CD4-positive, alpha-beta T cell treated with Interleukin-6 at 100 ng/mL for 8 hours (primary cell): ENCODE measurements at places on chromosomes 5 and 9.

DNA sequence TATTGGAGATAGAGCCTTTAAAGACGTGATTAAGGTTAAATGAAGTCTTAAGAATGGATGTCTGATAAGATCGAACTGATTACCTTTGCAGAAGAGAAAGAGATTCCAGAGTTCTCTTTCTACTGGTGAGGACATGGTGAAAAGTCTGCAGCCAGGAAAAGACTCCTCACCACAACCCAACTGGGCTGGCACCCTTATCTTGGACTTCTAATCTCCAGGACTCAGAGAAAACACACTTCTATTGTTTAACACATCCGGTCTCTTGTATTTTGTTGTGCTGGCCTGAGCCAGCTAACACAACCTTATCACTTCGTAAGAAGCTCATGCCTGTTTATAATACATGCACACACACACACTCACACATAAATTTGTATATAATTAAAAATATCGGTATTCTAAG lies 489.1 kb downstream of the PRDM9 start:
- no peak for DNase-seq

DNA sequence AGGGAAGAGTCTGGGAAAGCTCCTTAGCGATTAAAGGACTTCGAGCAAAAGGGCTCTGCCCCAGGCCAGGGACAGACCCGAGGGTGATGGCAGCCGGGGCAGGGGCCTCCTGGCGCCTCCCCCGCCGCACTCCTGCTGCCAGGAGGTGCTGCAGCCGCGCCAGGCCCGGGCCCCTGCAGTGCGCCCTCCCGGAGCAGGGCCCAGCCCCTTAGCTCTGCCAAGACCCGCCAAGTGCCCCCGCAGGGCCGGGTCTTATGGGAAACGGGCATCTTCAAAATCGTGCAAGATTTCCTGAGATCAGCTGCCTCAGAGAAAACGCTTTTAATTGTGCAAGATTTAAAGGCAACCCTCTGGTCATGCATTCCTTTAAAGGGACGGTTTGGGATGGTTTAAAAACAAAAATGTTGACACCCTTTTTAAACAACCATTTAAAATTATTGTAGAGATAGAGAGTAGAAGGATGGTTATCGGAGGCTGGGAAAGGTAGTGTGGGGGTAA lies 52.4 kb downstream of the CDC14B start:
- no peak for DNase-seq

DNA sequence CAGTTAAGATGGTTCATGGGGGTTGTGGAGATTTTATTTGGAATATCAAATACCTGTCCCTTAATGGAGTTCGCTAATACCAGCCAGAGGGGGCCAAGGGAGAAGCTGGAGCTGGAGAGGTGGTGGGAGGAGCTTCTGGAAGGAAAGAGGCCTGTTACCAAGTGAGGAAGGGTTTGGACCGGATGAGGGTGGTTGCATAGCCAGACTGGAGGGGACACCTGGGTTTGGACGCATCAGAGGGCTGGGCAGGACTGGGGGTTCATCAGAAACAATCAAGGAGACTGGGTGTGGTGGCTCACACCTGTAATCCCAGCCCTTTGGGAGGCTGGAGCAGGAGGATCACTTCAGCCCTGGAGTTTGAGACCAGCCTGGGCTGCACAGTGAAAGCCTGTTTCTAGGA lies 111.8 kb upstream of the IER5L start:
- DNase-seq, result no peak

- DNase-seq, result no peak
Measured at GRCh38 chr5:15757619-15758018, 257.6 kb downstream of the FBXL7 start.

DNA sequence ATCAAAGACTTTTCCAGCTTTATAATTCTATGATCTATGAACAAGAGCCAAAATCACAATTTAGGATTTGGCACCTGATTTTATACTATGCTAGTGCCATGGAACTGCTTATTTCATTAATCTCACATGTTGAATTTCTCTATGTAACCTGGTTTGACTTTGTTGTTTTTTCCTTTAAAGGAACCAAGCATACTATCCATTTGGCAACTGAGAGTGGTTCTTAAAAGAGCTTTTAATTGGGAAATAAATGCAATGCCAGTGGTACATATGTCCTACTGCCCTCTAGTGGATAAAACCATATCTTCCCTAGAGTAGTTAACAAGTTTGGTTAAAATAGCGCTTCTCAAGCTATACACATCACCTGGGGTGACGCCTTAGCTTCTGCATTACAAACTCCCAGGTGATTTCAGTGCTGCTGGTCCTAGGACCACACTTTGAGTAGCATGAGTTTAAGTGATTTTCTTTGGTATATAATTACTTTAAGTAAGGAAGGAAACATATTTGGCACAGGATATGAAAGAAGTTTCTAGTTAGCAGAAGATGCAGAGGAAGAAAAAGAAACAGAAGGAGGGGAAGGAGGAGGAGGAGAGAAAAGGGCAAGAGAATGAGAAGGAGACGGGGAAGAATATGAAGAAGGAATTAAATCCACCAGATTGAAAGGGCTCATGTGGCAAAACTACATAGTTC lies 56.8 kb downstream of the FGF10 start:
- no peak for DNase-seq

DNA sequence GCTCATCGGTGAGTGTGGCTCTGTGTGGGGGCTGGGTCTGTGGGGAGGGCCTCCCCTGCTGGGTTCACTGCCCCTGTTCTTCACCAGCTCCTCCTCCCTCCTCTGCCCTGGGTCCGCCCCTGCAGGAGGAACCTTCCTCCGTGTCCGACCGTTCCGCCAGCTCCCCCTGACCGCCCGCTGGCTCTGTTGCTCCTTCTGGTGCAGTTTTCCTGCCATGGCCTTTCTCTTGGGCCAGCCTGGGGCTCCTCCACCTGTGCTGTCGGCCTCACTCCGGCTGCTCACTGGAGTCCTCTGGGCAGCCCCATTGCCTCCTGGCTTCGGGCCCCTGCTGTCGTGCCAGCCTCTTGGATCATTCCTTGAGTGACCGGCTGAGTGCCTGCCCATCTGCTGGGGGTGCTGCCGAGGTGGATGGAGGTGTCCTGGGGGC lies 12.3 kb downstream of the RNU6ATAC start:
- no peak for DNase-seq

- DNase-seq, result no peak
Measured at GRCh38 chr5:73996151-73996755, 370.3 kb downstream of the ARHGEF28 start.

DNA sequence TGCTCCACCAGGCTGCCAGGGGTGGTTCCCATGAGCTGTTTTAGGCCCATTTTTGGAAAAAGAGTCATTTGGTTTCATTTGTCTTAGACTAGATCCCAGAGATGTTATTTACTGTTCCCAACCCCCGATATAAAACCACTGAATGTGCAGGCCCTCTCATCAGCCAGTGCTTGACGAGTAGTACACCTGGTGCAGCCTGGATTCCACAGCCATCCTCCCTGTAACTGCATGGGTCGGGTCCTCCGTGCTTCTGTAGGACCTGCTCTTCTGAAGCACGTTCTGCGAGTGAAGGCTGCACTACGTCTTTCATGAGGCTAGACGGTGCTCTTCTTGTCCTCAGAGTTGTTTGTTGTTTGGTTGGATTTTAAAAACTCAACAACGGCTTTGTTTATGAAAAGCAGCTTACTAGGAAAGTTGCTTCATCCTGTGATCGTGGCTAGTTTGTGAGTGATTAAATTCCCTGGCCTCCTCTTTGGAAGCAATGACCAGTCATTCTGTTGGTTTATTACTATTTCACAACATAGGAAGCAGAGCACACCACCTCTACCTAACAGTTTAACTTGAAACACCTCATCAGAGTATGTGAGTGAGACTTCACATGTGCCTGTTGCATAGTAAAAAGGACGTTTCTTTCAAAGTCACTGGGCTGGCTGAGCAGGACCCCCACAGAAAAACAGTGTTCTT lies 135.2 kb downstream of the AOPEP start:
- no peak for DNase-seq

DNA sequence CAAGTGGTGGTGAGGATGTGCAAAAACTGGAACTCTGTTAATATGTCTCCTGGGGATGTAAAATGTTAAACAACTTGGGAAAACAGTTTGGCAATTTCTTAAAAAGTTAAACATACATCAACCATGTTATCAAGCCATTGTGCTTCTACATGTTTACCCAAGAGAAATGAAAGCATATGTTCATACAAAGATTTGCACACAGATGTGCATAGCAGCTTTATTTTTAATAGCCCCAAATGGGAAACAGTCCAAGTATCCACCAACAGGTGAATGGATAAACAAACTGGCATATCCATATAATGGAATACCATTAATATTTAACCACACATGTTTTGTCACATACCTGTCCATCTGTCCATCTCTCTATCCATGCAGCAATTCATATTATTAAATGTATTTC lies 6.2 kb downstream of the VPS13A start:
- no peak for DNase-seq

DNA sequence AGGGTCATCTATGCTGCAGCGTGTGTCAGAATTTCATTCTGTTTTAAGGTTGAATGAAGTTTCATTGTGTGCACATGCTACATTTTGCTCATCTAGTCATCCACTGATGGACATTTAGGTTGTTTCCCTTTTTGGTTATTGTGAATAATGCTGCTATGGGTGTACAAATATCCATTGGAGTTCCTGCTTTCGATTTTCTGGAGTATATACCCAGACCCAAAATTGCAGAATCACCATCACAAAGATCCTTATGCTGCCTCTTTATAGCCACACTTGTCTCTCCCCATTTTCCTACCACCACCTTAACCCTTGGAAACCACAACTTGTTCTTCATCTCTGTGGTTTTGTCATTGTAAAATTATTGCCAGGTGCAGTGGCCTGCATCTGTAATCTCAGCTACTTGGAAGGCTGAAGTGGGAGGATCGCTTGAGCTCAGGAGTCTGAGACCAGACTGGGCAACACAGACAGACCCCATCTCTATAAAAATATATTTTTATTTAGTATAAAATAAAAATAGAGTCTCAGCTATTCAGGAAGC lies 166.2 kb downstream of the HSD17B3 start:
- DNase-seq, result no peak

- DNase-seq, result no peak
Measured at GRCh38 chr5:50759526-50760270, 93.3 kb downstream of the PARP8 start.

DNA sequence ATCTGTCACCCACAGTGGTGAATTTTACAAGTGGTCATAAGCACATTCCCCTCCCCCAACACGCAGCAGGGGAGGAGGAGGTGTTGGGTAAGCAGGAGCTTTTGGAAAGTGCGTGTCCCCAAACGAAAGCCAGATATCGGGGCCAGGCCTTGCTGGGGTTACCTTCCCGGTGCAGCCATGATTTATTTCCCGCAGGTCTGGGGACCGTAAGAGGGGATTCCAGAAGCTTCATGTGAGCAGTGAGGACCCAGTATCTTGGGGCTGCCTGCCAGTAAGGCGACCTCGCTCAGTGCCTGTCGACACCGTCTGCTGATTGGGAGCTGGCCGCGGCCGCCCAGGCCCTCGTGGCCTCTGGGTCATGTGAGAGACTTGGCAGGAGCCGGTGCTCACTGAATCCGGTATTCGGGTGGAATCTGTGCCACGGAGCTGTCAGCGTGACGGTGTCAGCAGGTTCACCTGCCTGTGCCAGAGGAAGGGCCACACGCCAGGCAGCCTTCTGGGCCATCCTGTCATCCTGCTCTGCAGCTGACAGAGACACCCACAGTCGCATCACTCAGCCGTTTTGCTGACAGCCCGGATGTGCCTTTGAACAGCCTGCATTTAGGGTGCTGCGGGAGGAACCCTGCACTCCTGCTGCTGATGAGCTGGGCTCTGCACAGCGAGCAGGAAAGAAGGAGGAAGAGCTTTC lies 37.3 kb downstream of the SEC61B start:
- peak; percentile 33 for DNase-seq

DNA sequence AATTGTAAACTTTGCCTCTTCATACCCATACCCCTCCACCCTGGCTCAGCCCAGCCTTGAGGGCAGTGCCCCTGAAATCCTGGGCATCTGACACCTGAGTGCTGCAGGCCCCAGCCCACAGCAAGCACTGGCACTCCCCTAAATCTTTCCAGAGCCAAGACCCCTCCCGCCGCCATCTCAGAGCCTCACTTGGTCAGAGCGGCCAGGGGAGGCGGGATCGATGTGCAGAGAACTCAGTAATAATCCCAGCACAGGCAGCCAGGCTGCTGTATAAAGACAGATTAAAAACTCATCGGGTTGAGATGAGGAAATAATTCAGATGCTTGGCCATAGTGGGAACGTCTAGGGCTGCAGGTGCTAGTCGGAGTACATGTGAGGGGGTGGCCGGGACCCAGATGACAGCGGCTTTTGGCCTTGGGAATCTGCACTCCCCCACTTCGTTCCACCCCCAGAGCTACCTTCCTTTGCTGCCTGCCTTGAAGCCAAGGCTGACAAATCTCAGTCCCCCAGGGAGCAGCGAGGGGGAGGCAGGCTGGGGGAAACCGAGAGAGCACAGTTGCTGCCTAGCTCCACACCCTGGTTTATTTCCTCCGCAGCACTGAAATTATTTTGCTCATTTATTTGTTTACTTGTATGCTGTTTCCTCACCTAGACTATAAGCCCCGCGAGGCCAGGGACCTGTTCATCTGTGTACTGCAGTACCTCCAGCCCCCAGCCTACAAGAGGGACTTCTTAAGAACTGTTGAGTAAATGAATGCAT lies 19.5 kb upstream of the ARAP3 start:
- no peak for DNase-seq

- no peak for DNase-seq
Measured at GRCh38 chr5:60177596-60177995, 284.1 kb upstream of the PDE4D start.

DNA sequence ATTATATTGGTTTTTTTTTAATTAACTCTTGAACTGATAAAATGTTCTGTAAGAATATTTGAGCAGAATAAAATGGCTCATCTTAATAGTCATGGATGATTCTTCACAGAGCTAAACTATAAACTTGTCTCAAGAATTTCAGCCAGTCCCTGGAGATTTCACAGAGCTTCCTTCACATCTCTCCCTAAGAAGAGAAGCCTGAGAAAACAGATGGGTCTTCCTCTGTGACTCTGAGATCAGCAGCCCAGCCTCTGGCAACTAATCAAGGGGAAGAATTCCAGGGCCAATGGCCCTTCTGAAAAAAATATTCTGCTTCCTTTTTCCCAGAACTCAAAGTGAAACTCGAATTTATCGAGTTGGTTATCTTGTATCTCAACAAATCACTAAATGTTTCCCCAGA lies 122.2 kb upstream of the ITGA1 start:
- DNase-seq, result no peak

GRCh38 chr5:67170767-67171166 lies 25.8 kb downstream of the CD180 start:
- DNase-seq, result no peak

DNA sequence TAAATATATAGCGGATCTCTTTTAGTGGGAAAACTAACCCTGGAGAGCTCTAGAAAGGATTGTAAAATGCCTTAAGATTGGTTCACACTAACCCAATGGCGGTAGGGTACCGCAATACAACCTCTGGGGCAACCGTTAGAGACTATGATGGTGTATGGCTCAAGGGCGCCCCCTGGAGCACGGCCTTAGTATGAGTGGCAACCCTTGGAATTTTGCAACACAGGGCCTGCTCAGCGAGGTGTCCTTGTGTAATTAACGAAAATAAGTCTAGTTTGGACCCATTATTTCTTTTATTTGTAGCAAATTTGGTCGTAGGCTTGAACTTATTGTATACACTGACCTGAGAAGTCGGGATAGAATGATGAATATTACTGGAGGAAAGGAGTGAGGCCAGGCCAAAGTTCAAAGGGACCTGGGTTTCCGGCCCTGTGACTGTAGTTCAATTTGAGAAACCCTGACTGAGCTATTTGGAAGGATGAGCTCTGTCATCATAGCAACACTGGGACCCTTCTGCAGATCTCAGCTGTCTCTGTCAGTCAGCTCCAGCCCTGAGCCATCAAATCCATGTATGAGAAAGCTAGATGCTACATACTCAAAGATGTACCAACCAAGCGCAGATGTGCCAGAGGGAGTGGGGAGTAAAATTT lies 54.8 kb downstream of the CAMK4 start:
- DNase-seq, result peak; percentile 81
